Thoracic aorta (tissue), 2 donors: ENCODE measurements at places on chromosomes 12 and 14. TPM values are rescaled to one million over a fixed set of nuclear protein-coding genes. Genes with fewer than 3 reads are reported as not detected.
A peak's percentile ranks its signal among the peaks of the same experiment; 100 is the strongest.

Gene NYNRIN
- 11.6 TPM for total RNA-seq

DNA sequence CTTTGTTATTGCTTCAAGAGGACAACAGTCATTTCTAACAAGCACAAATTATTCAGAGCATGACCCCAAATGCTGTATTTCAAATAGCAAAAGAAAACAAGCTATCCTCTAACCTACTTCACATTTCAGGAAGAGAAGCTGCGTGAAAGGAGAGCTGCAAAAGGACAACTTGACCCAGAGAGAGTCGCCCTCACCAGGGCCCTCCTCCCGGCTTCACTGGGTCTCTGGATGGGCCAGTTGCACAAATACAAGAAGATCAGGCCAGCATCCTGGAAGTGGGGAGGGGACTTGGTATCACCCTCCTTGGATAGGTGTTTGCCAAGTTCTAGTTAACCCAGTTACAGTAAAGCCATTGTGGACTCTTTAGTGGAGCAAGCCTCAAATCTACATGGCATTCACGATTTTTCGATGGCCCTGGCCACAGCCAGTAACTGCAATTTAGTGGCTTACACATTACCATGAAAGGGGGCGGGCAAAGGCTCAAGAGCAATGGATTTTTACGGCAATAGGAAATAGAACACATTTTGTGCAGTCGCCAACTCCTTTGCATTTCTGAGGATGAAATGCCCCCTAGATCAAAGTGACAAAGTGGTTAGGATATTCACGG lies 166.9 kb upstream of the DIO2 start:
- H3K36me3 ChIP-seq = no peaks in the 10 kb centered on the region
- H3K4me3 ChIP-seq = no peak overlapping the region
- no peak overlapping the region for H3K27ac ChIP-seq
- DNase-seq = no peak
- H3K4me1 ChIP-seq = no peaks in the 10 kb centered on the region
- H3K27me3 ChIP-seq = no peaks in the 10 kb centered on the region

DNA sequence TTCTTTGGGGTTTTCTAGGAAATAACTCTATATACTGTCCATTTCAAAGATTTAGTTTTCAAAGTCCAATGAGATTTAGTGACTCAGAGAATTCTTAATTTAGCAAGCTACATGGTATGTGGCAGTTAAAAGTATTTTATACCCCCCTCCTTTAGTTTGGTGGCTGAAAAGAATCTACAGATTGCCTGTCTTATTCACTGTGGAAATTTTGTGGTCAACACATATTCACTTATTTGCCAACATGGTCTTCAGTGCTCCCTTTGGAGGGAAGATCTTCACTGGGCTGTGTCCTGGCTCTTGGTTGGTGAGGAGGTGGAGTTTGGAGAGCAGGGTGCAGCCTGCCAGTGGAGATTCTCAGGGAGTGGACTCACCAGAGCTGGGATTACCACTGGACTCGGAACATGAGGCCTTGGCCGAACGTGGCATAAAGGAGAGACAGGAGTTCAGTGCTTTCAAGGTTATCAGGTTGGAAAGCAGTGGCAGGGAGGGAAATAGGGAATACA lies 39.8 kb downstream of the SAMD4A start:
- peak overlapping the region; percentile 62 for H3K27ac ChIP-seq
- no peak for DNase-seq
- H3K4me1 ChIP-seq = peaks cover 19% of the 10 kb centered on the region
- H3K36me3 ChIP-seq = no peaks in the 10 kb centered on the region
- peak overlapping the region; percentile 6 for H3K4me3 ChIP-seq
- no peaks in the 10 kb centered on the region for H3K27me3 ChIP-seq

- no peaks in the 10 kb centered on the region for H3K36me3 ChIP-seq
- H3K4me1 ChIP-seq = no peaks in the 10 kb centered on the region
- no peaks in the 10 kb centered on the region for H3K27me3 ChIP-seq
- no peak overlapping the region for H3K4me3 ChIP-seq
Observed at GRCh38 chr14:58812050-58812910, 174.5 kb downstream of the DACT1 start.

DNA sequence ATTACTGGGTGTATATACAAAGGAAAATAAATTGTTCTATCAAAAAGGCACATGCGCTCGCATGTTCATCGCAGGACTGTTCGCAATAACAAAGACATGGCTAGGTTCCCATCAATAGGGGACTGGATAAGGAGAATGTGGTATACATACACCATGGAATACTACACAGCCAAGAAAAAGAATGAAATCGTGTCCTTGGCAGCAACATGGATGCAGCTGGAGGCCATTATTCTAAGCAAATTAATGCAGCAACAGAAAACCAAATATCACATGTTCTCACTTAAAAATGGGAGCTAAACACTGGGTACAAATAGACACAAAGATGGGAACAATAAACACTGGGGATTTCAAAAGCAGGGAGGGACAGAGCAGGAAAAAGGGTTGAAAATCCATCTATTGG lies 58.6 kb downstream of the PKP2 start:
- H3K4me1 ChIP-seq = no peaks in the 10 kb centered on the region
- no peak for DNase-seq
- H3K27ac ChIP-seq = no peak overlapping the region
- no peaks in the 10 kb centered on the region for H3K36me3 ChIP-seq

Gene GLIPR1
- total RNA-seq = 103 TPM

Gene KRT75
- total RNA-seq = not detected

Gene KRT77
- total RNA-seq = 0.41 TPM

Gene SLC17A8
- total RNA-seq = not detected

GRCh38 chr14:72864712-72865365 lies 29.1 kb downstream of the DPF3 start:
- H3K36me3 ChIP-seq = no peaks in the 10 kb centered on the region
- no peaks in the 10 kb centered on the region for H3K27me3 ChIP-seq
- no peak for DNase-seq
- H3K4me1 ChIP-seq = no peaks in the 10 kb centered on the region
- H3K27ac ChIP-seq = no peak overlapping the region

Gene TSPAN19
- not detected for total RNA-seq

DNA sequence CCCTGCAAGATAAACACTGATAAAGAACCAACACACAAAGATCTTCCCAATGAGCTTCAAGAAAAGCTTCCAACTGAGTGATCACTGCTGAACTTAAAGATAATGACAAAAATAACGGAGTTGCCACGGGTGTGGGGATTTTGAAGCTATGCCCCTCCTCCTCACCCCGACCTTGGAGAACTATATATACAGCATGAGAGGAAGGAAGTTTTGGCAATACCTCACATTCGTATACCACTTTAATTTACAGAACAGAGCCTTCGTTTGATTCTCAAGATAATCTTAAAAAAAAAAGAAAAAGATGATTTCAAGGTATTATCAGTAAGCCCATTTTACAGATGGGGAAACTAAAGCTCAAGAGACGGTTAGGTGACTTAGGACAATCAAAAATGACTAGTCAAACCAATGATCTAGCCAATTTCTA lies 715 bp downstream of the NEK9 start:
- no peak for DNase-seq
- H3K4me1 ChIP-seq = peaks cover 39% of the 10 kb centered on the region
- no peaks in the 10 kb centered on the region for H3K36me3 ChIP-seq
- H3K27me3 ChIP-seq = no peaks in the 10 kb centered on the region
- peak overlapping the region; percentile 80 for H3K4me3 ChIP-seq

GRCh38 chr12:1083889-1084262 lies 92.9 kb downstream of the ERC1 start:
- no peaks in the 10 kb centered on the region for H3K36me3 ChIP-seq
- peaks cover 7% of the 10 kb centered on the region for H3K4me1 ChIP-seq

DNA sequence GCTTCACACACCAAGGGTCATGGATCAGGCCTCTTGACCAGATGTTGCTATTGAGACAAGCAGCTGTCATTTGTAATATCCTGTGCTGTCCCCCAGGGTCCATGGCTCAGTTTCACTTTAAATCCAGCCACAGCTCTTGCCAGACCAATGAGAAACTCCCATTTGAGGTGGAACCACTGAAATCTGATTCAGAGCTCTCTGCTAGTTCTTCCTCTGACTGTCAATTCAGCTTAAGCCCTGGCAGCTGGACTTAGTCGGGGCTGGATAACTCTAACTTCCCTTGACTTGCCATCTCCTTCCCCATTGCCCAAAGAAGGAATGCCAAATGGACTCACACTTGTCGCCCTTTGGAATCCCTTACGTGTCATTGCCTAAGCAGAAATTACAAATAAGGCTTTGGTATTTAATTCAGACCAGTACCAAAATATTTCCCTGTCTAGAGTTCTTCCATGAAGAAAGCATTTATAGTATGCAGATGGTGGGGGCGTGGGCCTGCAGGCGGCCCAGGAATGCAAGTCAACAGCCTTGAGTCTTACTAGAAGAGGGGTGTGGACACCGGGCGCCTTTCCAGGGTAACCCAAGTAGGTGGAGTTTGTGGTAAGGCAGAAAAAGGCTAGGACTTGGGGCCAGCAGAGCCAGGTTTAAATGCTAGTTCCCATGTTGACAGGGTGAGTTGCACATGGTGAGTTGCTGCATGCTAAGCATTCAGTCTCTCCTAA lies 96.9 kb upstream of the TMPO start:
- peak overlapping the region; percentile 79 for H3K27ac ChIP-seq
- H3K4me3 ChIP-seq = peak overlapping the region; percentile 30
- peak; percentile 88 for DNase-seq
- peaks cover 12% of the 10 kb centered on the region for H3K4me1 ChIP-seq
- H3K27me3 ChIP-seq = no peaks in the 10 kb centered on the region

Gene TAS2R13
- 3.1 TPM for total RNA-seq

DNA sequence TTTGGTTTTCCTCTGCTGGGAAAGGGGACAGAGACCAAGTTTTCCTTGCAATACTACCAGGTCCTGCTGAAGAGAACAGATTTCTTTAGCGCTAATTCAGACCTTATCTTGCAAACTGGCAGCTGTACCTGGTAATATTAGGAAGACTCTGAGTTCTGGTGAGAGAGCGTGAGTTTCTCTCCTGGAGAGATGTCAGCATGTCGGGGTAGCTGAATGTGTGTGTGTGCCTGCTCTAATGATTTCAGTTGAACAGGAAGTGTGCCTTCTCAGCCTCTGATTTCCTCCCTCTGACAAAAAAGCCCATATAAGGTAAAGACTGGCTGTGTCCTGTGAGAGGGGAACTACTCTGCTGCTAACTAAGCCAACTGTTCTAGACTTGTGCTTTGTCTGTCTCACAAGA lies 10.3 kb upstream of the ERP27 start:
- H3K4me1 ChIP-seq = peaks cover 34% of the 10 kb centered on the region
- H3K27me3 ChIP-seq = no peaks in the 10 kb centered on the region
- peak; percentile 22 for DNase-seq
- peak overlapping the region; percentile 56 for H3K4me3 ChIP-seq

Gene TPPP2
- total RNA-seq = not detected

GRCh38 chr12:14619741-14620501 lies 52.2 kb upstream of the PLBD1 start:
- DNase-seq = no peak
- no peaks in the 10 kb centered on the region for H3K27me3 ChIP-seq
- no peak overlapping the region for H3K4me3 ChIP-seq
- no peaks in the 10 kb centered on the region for H3K4me1 ChIP-seq
- no peaks in the 10 kb centered on the region for H3K36me3 ChIP-seq

DNA sequence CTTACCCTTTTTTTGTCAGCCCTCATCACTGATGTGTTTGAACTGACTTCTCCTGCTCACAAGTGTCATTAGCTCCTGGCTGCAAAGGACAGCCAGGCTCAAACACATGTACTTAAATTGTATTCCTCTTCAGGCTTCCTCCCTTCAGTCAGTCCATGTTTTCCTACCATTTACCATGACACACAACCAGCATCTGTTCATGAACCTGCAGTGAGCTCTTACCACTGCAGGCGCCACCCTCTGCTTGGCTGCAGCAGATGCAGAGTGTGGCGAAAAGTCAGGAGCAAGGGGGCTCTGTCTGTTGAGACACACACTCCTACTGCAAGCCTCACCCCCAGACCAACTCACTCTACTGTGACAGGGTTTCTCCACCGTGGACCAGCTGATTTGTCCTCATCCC lies 70.2 kb downstream of the TSPAN11 start:
- H3K36me3 ChIP-seq = no peaks in the 10 kb centered on the region
- DNase-seq = no peak
- H3K27me3 ChIP-seq = no peaks in the 10 kb centered on the region
- H3K27ac ChIP-seq = no peak overlapping the region
- no peak overlapping the region for H3K4me3 ChIP-seq
- H3K4me1 ChIP-seq = no peaks in the 10 kb centered on the region

DNA sequence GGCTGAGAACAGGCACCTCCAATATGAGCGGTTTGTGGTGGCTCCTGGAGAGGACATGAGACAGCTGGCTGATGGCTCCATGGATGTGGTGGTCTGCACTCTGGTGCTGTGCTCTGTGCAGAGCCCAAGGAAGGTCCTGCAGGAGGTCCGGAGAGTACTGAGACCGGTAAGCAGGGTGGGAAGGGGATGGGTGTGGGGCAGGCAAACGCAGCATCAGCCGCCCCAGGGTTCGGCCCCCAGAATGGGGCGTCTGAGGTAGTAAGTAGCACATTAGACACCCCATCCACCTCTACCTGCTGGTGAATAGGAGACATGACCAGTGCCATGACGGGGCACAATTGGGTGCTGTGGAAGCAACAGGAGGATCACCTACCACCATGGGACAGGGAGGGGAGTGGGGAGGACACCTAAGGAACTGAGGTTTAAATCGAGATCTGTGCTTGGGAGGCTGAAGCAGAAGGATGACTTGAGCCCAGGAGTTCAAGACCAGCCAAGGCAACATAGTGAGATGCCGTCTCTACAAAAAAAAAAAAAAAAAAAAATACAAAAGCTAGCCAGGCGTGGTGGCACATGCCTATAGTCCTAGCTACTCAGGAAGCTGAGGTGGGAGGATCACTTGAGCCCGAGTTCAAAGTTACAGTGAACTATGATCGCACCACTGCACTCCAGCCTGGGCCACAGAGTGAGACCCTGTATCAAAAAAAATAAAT lies 25.5 kb downstream of the ITGA7 start:
- H3K4me1 ChIP-seq = peaks cover 15% of the 10 kb centered on the region
- H3K27me3 ChIP-seq = no peaks in the 10 kb centered on the region
- H3K4me3 ChIP-seq = peak overlapping the region; percentile 51
- no peak overlapping the region for H3K27ac ChIP-seq
- peaks cover 24% of the 10 kb centered on the region for H3K36me3 ChIP-seq
- DNase-seq = no peak

DNA sequence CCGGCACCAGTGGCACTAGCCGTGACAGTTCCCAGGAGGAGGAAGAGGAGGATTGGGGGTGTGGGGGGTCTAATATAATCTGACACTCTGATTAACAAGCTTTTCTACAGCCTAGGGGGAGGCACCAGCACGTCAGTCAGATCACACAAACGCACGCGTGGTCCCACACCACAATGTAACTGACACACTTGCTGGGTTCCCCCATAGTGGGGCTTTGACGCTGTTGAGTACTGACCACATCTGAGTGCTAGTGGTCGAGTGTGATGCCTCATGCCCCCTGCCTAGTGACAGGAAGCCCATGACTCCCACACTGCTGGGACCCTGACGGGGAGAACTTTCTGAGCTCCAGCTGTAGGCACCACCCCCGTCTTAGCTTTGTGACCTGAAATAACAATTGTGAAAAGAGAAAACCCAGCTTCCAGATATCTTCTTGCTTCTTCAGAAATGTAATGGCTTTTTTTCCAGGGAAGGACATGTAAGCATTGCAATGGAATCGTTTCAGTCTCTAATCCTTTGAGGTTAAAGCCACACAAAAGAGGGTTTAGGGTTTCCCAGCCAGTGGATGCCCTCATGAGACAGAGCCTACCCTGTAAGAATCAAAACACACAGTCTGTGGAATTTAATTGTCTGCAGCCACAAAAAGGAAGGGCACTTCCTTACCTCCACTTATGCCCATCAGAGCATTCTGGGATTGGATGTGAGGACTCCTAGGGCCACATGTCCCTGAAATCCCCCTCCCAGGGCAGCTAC lies 183.9 kb downstream of the PIWIL1 start:
- H3K27ac ChIP-seq = no peak overlapping the region
- H3K27me3 ChIP-seq = no peaks in the 10 kb centered on the region
- no peak for DNase-seq
- no peaks in the 10 kb centered on the region for H3K36me3 ChIP-seq

- peak overlapping the region; percentile 95 for H3K4me3 ChIP-seq
- DNase-seq = no peak
- peak overlapping the region; percentile 82 for H3K27ac ChIP-seq
Observed at GRCh38 chr14:95533391-95533821, 1.4 kb upstream of the GLRX5 start.

Gene GPR84
- total RNA-seq = 0.95 TPM
